ENCODE measurements at places on chromosomes 12 and 14. TPM values are rescaled to one million over a fixed set of nuclear protein-coding genes. Genes with fewer than 3 reads are reported as not detected.

DNA sequence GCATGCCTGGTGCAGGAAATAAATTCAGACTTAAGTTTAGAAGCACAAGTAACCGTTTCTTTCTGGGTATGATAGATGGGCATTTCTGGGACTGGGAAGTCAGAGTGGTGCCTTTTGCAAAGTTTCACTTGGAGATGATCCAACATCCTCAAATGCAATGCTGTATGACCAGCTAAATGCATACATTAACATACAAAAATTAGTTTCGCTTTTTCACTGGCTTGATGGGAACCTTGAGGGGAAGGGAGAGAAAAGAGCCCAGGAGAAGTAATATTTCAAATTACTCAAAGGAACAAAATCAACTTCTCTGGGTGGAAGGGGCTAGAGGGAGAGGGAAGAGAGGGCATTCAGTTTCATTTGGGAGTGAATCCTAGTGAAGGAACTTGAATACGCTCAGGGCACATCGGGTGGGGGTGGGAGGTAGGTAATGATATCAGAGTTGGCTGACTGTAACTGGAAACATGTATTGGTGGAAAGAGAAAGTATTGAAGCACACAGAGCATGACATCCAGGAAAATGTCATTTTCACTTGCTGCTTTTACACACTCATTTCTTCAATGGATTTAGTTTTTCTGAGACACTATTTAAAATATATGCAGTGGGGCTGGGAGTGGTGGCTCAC lies 175.5 kb downstream of the PTPRO start:
- no peak for DNase-seq
- no peaks in the 10 kb centered on the region for H3K4me1 ChIP-seq
- H3K27me3 ChIP-seq = no peaks in the 10 kb centered on the region
- H3K36me3 ChIP-seq = no peaks in the 10 kb centered on the region

DNA sequence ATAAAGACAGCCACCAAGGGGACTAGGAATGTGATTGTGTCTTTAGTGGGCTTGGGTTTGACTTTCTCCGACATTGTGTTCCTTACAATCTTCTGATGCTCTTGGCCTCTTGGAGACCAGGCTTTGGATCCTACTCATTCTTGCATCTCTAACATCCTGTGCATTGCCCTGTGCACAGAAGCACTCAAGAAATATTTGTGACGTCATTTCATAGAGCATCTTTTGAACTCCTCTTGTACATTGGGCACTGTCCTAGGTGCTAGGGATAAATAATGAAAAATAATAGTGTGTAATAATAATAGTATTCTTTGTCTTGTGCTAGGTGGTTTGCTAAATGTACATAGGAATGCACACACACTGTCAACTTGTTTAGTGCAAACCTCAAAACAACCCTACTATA lies 108.8 kb upstream of the LHX5 start:
- no peaks in the 10 kb centered on the region for H3K4me1 ChIP-seq
- no peak for DNase-seq
- no peak overlapping the region for H3K4me3 ChIP-seq
- no peaks in the 10 kb centered on the region for H3K36me3 ChIP-seq
- no peak overlapping the region for H3K27ac ChIP-seq

GRCh38 chr12:88413646-88414045 lies 166.6 kb downstream of the KITLG start:
- no peaks in the 10 kb centered on the region for H3K27me3 ChIP-seq
- H3K4me3 ChIP-seq = no peak overlapping the region
- H3K4me1 ChIP-seq = no peaks in the 10 kb centered on the region
- no peak for DNase-seq
- H3K36me3 ChIP-seq = no peaks in the 10 kb centered on the region

GRCh38 chr12:26566675-26567074 lies 266.3 kb downstream of the ITPR2 start:
- no peaks in the 10 kb centered on the region for H3K36me3 ChIP-seq
- no peak for DNase-seq
- H3K4me3 ChIP-seq = no peak overlapping the region
- no peaks in the 10 kb centered on the region for H3K27me3 ChIP-seq
- no peaks in the 10 kb centered on the region for H3K4me1 ChIP-seq

WSB2 gene
- polyA plus RNA-seq = 77.4 TPM

GRCh38 chr12:123044351-123044750 lies 63.9 kb downstream of the ARL6IP4 start:
- no peak for DNase-seq
- H3K4me3 ChIP-seq = no peak overlapping the region
- H3K36me3 ChIP-seq = no peaks in the 10 kb centered on the region
- H3K4me1 ChIP-seq = no peaks in the 10 kb centered on the region
- no peaks in the 10 kb centered on the region for H3K27me3 ChIP-seq

CLEC4D gene
- 0.10 TPM for polyA plus RNA-seq

GRCh38 chr12:77918046-77918445 lies 87.4 kb downstream of the NAV3 start:
- no peak for DNase-seq
- H3K27me3 ChIP-seq = no peaks in the 10 kb centered on the region
- no peak overlapping the region for H3K27ac ChIP-seq

DNA sequence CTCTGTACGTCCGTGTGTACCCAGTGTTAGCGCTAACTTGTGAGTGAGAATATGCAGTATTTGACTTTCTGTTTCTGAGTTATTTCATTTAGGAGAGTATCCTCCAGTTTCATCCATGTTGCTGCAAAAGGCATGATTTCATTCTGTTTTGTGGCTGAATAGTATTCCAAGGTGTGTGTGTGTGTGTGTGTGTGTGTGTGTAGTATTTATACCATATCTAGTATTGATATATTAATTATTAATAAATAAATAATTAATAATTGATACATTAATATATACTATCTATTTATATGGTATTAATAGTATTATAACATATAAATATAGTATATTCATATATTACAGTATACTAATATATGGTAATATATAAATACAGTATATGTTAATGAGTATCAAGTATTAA lies 101.8 kb upstream of the CCND2 start:
- no peaks in the 10 kb centered on the region for H3K4me1 ChIP-seq
- H3K27me3 ChIP-seq = peaks cover 1% of the 10 kb centered on the region
- no peak overlapping the region for H3K27ac ChIP-seq
- no peak overlapping the region for H3K4me3 ChIP-seq

DNA sequence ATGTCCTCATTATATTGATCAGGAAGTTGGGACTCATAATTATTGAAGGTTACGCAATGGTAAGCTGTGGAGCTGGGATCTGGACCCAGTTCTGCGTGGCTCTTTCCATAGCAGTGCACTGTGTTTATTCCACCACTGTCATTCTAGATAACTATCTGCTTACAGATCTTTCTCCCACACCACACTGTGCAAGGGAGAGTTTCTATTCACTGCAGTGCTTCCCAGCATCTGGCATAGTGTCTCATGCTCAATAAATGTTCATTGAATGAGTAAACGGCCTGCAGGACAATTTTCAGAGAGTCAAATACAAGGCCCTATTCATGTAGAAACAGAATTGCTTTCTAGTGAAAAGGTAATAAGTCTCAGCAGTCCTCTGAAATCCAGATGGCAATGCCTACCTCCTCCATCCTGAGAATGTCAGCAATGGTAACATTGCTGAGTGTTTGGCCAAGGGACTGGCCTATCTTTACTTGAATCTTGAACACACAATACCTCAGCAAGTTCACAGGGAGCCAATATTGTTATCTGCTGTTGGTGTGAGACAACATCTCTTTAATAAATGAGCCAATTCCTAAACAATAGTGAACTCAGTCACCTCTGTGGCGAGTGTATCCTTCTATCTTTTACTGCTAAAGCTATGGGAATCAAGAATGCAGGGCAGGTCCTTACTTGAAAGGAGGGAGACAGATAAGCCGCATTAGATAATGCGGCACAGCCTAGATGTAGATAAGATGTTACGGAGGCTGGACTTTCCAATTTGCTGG lies 332.4 kb upstream of the PRICKLE1 start:
- H3K36me3 ChIP-seq = no peaks in the 10 kb centered on the region
- H3K27ac ChIP-seq = no peak overlapping the region
- no peaks in the 10 kb centered on the region for H3K4me1 ChIP-seq
- no peak overlapping the region for H3K4me3 ChIP-seq
- H3K27me3 ChIP-seq = no peaks in the 10 kb centered on the region

DNA sequence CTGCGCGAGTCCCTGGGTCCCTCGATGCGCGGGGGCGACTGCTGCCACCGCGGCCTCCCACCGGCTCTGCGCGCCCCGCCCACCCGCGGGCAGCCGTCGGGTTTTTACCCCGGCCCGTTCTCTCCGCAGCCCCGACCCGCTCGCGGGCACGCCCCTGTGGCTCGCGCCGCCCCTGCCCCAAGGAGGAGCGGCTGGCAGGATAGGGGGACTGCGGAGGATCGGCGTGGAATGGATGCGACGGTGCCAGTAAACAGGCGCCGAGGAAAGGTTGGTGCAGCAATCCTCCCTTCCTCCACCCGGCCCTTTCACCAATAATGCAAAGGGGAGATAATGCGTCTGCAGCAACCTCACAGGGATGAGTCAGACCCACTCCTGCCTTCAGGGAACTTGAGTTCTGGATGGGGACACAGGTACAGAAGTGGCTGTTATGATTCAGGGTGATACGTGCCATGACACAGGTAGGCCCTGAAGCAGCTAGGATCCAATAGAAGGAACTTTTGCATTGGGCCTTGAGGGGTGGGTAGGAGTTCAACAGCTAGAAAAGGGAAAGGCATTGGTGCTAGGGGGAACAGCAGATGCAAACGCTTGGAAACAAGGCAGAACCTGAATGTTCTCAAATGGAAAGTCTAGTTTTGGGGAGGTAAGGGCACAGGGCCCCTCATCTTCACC lies 554 bp upstream of the DEGS2 start:
- H3K4me1 ChIP-seq = no peaks in the 10 kb centered on the region
- no peaks in the 10 kb centered on the region for H3K27me3 ChIP-seq
- no peak overlapping the region for H3K4me3 ChIP-seq
- H3K27ac ChIP-seq = no peak overlapping the region
- DNase-seq = no peak
- no peaks in the 10 kb centered on the region for H3K36me3 ChIP-seq

- no peaks in the 10 kb centered on the region for H3K27me3 ChIP-seq
- H3K27ac ChIP-seq = no peak overlapping the region
- H3K4me1 ChIP-seq = no peaks in the 10 kb centered on the region
- no peak for DNase-seq
- no peak overlapping the region for H3K4me3 ChIP-seq
Observed at GRCh38 chr12:123449249-123449733, 8.6 kb upstream of the SNRNP35 start.

KRT71 gene
- polyA plus RNA-seq = not detected
